ENCODE measurements at places on chromosomes 2 and 18.

DNA sequence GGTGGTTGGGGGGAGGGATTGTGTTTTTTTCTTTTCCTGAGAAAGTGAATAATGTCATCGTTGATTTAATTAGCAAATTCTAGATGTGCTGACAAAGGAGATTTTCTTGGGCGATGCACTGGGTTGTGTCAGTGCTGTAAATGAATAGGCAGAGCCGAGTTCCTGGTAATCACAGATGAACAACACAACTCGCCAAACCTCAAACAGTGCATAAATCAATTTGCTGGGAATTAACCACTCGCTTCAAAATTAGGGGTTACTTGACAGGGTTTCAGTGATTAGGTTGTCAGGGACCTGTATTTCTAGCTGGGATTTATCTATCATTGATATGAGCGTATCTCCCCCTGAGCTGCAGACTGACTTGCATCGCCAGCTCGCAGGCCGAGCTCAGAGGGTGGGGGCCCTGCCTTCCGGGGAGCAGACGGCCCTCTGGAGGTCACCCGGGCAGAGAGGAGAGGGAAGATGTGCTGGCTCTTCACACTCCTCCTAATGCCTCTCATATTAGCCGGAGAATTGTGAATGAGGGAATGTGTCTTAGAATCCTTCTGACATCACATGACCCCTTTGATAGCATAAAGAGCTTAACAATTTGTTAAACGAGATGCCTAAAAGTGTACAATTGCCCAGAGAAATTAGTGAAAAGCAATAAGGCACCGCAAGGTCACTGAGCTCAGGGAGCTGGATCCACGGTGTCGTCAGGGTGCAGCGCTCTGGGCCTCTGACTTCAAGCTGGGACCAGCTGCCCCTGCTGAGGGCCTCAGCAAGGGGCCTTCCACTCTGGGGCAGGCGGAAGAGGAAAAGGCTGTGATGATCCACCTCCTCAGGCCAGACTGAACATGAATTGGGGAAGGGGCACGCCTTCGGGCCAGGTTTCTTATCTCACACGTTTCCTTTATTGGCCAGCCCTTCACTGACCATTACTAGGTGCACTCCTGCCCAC is 48.9 kb downstream of the SMIM21 start:
- no peak overlapping the region for H3K27ac ChIP-seq
- no peaks in the 10 kb centered on the region for H3K36me3 ChIP-seq
- peaks cover 7% of the 10 kb centered on the region for H3K27me3 ChIP-seq
- no peaks in the 10 kb centered on the region for H3K4me1 ChIP-seq
- DNase-seq, result no peak

- DNase-seq, result no peak
- no peaks in the 10 kb centered on the region for H3K27me3 ChIP-seq
- H3K36me3 ChIP-seq, result peaks cover 18% of the 10 kb centered on the region
- H3K4me1 ChIP-seq, result peaks cover 49% of the 10 kb centered on the region
Observed at GRCh38 chr18:3250237-3251107, 2.9 kb downstream of the MYL12A start.

DNA sequence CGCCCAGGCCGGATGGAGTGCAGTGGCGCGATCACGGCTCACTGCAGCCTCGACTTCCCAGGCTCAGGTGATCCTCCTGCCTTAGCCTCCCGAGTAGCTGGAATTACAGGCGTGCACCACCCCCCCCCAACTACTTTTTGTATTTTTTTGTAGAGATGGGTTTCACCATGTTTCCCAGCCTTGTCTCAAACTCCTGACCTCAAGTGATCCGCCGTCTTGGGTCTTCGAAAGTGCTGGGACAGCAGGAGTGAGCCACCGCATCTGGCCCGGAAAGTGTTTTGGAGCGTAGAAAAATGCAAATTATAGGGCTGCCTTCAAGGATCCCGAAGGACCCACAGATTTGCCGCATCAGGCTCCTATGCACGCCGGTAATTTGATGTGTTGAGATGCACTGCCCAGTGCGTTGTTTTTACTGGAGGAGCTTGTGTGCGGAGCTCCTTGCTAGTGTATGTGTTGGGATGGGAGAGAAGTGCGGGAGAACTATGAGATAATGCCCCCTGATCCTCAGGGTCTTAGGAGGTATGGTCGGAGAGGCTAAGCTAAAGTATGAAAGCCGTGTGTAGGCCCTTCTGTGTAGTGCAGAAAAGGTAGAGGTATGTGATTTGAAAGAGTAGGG is 1.2 kb upstream of the CLASP1 start:
- H3K27ac ChIP-seq, result peak overlapping the region; percentile 98
- peak; percentile 5 for DNase-seq
- H3K4me3 ChIP-seq, result peak overlapping the region; percentile 98

- H3K4me3 ChIP-seq, result no peak overlapping the region
- H3K27me3 ChIP-seq, result no peaks in the 10 kb centered on the region
- no peak overlapping the region for H3K27ac ChIP-seq
- peaks cover 23% of the 10 kb centered on the region for H3K4me1 ChIP-seq
- H3K36me3 ChIP-seq, result peaks cover 31% of the 10 kb centered on the region
Observed at GRCh38 chr2:230578106-230578505, 134.5 kb upstream of the CAB39 start.

DNA sequence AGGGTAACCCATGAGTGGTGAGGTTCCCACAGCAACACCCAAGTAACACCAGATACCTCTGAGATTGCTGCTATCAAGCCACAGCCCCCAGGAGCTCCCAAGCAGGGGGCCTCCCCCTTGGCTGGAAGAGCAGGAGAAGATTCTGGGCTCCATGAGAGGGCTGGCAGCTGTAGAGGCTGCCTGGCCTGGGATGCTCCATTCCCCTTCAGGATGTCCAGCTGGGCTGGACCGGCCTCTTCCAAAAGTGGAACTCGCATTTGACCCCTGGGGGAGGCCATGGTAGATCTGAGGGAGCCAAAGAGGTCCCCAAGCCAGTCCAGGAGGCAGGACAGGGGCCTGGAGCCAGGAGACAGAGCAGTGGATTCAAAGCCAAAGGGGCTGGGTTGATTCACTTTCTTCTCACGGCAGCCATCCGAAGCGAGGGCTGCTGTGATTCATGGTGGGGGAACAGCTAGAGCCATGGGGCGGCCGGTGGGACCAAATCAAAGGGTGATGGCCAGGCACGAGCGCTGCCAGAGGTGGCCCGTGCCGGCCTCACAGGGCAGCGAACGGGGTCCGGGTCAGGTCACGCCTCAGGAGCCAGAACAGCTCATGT is 95.3 kb upstream of the ID2 start:
- H3K27me3 ChIP-seq, result peaks cover 11% of the 10 kb centered on the region
- H3K27ac ChIP-seq, result no peak overlapping the region
- no peak for DNase-seq
- H3K4me1 ChIP-seq, result peaks cover 7% of the 10 kb centered on the region

DNA sequence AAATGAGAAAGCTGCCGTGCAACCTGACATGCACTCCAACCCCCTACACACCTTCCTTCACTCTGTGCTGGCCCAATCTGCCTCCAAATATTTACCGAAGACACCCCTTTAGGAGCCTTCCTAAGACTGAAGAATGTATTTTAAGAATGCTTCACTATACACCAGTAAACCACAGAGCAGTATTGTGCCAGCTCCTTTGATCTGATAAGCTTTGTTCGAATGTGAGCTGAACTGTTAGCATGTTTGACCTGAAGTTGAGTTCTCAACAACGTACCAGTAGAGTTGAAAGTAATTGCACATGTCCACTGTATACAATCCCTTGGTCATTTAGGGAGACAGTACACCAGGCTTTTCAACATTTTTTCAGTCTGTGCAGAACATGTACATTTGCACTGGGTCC is 259.2 kb downstream of the TGIF1 start:
- no peak overlapping the region for H3K4me3 ChIP-seq
- DNase-seq, result no peak
- H3K4me1 ChIP-seq, result no peaks in the 10 kb centered on the region

- peaks cover 11% of the 10 kb centered on the region for H3K36me3 ChIP-seq
- DNase-seq, result no peak
- no peaks in the 10 kb centered on the region for H3K27me3 ChIP-seq
Observed at GRCh38 chr18:9507565-9508088, 32.3 kb downstream of the RALBP1 start.

DNA sequence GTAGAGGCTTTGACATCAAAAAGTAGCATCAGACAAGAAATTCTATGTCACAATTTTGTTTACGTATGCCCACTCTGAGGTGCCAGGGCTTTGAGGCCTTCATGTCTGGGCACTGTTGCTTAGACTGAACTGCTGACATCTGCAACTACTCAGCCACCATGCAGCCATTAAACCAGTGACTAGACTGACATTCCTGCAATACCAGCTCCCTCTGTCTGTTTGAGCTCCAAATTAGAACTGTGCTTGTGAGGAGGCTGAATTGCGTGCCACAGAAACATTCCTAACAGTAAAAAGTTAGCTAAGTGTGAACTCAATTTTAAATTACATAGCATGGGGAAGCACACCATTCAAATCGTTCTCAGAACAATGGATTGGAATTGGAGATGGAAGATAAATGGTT is 163.2 kb downstream of the INSIG2 start:
- no peak for DNase-seq
- peaks cover 5% of the 10 kb centered on the region for H3K4me1 ChIP-seq

GRCh38 chr2:128373451-128374000 is 54.9 kb upstream of the HS6ST1 start:
- no peak overlapping the region for H3K27ac ChIP-seq
- H3K4me1 ChIP-seq, result no peaks in the 10 kb centered on the region
- no peak overlapping the region for H3K4me3 ChIP-seq
- no peak for DNase-seq
- no peaks in the 10 kb centered on the region for H3K36me3 ChIP-seq

GRCh38 chr2:12090590-12090989 is 344.2 kb downstream of the LPIN1 start:
- H3K4me3 ChIP-seq, result no peak overlapping the region
- H3K27ac ChIP-seq, result no peak overlapping the region
- H3K27me3 ChIP-seq, result no peaks in the 10 kb centered on the region
- H3K36me3 ChIP-seq, result no peaks in the 10 kb centered on the region

DNA sequence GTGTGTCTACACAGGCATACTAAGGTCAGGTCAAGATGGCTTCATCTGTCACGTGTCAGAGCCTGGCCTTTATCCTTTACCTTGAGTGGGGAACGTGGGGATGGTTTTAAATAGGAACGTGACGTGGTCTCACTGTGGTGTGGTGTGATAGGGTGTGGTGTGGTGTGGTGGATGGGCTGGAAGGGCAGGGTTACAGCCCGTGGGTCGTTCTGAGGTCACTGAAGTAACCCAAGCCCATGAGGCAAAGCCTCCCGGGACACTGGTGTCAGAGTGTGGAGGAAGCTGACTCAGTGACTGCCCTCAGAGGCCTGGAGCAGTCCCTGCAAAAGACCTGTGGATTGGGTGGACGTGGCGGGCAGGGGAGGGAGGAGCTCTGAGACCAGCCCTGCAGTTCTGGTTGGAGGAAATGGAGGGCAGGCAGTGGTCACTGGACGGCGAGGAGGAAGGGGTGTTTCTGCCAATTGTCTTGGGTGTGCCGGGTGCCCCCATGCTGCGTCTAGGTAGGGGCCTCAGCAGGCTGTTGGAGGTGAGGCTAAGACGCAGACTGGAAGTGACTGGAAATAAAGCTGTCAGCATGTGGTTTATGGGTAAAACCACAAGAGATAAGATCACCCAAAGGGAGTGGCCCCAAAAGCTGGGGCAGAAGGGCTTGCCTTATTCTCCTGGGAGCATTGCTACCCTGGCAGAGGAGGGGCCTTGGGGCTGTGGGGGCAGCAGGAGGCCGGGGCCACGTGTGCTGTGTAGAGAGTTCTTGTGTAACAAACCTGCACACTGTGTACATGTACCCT is 84.8 kb downstream of the SH3RF3 start:
- H3K4me1 ChIP-seq, result peaks cover 13% of the 10 kb centered on the region
- H3K27me3 ChIP-seq, result peaks cover 19% of the 10 kb centered on the region
- peak overlapping the region; percentile 3 for H3K4me3 ChIP-seq

- H3K36me3 ChIP-seq, result no peaks in the 10 kb centered on the region
- no peaks in the 10 kb centered on the region for H3K27me3 ChIP-seq
- no peak for DNase-seq
- H3K4me1 ChIP-seq, result no peaks in the 10 kb centered on the region
Observed at GRCh38 chr18:7980656-7981055, 413.5 kb downstream of the PTPRM start.

GRCh38 chr18:48634975-48635374 is 96.1 kb downstream of the CTIF start:
- H3K4me3 ChIP-seq, result no peak overlapping the region
- peaks cover 18% of the 10 kb centered on the region for H3K36me3 ChIP-seq
- H3K27ac ChIP-seq, result no peak overlapping the region
- H3K4me1 ChIP-seq, result no peaks in the 10 kb centered on the region
- DNase-seq, result no peak

DNA sequence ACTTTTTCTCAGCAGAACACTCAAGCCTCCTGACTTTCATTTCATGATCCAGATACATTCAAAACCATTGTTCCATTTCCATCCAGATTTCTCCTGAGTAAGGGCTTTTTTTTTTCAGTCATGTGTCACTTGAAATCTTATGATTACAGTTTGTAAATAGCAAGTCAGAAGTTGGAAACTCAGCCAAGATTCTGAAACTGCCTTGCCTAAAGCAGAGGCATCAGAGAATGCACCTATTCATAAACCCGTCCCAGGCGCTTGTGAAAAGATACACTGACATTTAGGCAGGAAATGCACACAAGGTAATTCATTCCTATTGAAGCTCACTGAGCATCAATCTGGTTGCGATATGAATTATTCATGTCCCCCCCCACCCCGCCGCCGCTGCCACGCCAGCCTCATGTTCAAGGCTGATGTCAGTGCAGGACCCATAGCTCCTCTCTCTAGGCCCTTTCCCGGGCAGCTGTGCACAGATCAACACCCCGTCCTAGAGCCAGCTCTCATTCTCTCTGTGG is 30.4 kb upstream of the MGAT4A start:
- no peaks in the 10 kb centered on the region for H3K27me3 ChIP-seq
- H3K27ac ChIP-seq, result no peak overlapping the region
- H3K4me1 ChIP-seq, result peaks cover 56% of the 10 kb centered on the region
- H3K4me3 ChIP-seq, result no peak overlapping the region
- DNase-seq, result no peak
- no peaks in the 10 kb centered on the region for H3K36me3 ChIP-seq

DNA sequence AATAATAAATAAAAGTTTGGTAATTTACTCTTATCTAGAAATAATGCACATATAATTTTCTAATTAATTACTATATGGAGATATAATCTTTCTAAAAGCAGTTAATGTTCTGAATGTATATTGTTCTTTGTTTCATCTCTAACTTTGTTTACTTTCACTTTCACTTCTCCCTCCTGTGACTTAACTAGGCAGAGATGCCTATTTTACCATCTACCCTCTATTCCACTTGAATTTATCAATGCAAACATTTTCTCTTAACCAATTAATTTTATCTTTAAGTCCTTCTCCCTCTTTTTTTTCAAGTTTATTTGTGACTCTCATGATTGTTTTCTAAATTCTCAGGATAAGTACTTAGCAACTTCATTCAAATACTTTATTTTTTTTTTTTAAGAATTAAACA is 55.1 kb upstream of the IL1RL1 start:
- no peak overlapping the region for H3K4me3 ChIP-seq
- H3K4me1 ChIP-seq, result no peaks in the 10 kb centered on the region
- no peaks in the 10 kb centered on the region for H3K36me3 ChIP-seq
- H3K27me3 ChIP-seq, result peaks cover 13% of the 10 kb centered on the region
- H3K27ac ChIP-seq, result no peak overlapping the region
- no peak for DNase-seq

DNA sequence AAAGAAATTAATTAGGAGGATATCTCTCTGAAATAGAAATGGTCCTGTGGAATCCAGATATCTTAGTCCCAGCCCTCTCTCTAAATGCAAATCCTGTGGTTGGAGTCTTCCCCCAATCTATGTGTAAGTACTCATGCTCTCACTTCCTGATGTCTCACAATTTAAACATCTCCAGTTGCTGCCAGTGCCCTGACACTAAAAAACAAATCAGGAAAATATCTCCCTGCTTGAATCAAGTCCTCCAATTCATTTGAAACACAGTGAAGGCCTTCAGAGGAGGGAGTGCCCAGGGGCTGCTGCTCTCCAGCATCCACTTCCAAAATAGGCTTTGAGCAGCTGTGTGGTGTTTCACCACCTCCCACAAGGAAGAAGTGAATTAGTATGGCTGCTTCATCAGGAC is 413.8 kb downstream of the RAD51AP2 start:
- H3K36me3 ChIP-seq, result no peaks in the 10 kb centered on the region
- no peak for DNase-seq
- H3K4me1 ChIP-seq, result peaks cover 22% of the 10 kb centered on the region
- H3K4me3 ChIP-seq, result no peak overlapping the region
